ENCODE measurements at places on chromosomes 6 and 20.

DNA sequence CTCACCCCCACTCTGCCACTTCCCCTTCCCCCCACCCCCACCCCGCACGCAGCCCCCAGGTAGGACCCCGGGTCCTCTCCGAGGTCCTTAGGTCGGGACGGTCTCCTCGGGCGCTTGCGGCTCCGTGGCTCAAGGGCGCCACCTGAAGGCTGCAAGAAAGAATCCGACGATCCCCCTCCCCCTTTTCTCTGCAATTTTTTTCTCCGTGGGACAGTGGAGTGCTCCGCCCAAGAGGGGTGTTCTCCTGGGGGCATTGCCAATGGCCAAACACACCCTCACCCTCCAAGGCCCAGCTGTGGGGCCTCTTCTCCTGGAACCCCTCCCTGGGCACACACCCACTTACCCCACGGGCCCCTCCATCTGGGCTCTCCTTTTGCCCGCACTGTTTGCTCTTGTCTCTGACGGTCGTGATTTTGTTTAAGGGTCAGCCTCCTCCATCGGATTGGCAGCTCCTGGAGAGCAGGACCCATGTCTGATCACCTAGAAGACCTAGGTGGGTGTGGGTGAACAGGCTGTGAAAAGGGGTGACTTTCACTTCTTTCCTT is 1.1 kb upstream of the TMEM74B start:
- no peak for DNase-seq

DNA sequence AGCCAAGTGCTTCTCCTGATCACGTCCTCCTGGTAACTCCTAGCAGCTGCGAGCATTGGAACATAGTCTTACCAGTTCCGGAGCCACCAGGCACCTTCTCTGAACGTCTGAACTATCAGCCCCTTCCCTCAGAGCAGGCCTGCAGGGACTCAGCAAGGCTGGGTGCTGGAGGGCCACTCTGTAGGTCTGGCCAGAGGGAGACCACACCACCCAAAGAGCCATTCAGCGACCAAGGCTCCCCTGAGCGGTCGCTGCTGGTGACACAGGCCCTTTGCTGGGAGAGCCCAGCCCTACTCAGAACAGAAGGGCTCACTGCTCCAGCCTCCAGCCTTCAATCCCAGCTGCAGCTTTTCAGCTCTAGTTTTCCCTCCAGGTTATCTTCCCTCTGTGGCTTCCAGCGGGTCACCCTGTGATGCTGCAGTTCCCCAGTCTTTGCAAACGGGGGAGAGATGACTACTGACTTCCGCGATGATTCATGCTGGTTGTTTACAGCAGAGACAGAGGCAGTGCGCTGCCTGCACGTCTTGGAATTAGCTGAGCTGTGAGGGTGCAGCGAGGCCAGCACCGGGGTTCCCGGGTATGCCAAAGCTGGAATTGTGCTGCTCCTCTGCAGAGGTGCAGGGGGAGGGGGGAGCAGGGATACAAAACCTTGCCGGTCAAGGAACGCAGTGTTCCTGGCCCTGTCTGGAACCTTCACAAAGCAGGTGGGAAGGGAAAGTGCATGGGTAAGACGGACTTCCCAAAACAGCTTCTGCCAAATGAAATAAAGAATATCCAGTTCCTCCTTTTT is 161.4 kb downstream of the LY86 start:
- DNase-seq = no peak

- no peak for DNase-seq
These were observed 46.9 kb downstream of the HLA-A start for GRCh38 chr6:29989211-29989610.

GRCh38 chr6:32700391-32701040 is 34.1 kb upstream of the HLA-DQB1 start:
- DNase-seq = no peak

GRCh38 chr20:32363492-32363891 is 5.4 kb downstream of the ASXL1 start:
- no peak for DNase-seq

DNA sequence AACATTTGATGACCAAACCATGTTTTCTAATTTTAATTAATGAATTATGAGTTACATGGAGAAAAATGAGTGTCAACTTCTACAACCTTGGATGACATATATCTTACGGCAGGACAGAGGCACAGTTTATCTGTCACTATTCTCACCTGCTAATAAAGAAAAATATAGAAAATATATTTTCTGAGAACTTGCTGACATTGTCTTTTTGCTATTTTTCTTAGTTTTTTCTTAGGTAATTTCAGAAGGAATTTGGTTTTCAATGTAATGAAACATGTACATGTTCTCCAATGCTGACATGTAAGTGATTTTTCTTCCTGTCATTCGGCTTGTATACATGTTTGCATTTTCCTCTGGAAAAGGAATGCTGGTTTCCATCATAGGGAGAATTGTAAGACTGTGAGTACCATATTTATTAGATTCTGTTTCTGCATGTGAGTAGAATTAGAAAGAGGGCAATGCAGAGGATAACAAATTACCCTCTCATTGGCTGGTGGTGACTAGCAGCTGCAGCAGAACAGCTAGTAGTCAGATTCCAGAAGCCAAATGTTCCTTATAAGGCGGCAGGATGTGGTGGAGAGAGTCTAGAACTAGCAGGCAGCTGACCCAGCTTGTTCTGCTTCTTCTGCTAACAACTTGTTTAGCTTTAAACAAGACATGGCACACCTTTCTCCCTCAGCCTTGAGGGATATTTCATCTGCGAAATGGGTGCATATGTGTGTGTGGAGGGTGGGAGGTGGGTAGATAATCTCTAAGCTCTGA is 132.8 kb upstream of the SPACA1 start:
- DNase-seq = no peak

DNA sequence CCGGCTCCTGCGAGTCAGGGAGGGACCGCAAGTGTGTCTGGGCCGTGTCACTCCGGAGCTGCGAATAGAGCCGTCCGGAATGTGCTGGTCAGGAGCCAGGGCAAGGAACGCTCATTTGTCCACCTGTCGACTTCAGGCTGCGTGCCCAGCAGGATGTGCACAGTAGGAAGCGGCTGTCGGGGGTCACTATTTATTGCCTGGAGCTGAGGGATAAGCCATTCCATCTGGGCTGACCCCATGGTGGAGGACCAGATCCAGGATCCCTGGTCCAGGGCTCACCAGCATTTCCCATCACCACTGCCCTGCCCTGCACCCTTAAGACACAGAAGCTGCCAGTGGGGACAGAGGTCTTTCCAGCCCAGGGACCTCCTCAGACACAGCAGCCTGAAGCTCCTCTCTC is 14.7 kb downstream of the NTSR1 start:
- no peak for DNase-seq

DNA sequence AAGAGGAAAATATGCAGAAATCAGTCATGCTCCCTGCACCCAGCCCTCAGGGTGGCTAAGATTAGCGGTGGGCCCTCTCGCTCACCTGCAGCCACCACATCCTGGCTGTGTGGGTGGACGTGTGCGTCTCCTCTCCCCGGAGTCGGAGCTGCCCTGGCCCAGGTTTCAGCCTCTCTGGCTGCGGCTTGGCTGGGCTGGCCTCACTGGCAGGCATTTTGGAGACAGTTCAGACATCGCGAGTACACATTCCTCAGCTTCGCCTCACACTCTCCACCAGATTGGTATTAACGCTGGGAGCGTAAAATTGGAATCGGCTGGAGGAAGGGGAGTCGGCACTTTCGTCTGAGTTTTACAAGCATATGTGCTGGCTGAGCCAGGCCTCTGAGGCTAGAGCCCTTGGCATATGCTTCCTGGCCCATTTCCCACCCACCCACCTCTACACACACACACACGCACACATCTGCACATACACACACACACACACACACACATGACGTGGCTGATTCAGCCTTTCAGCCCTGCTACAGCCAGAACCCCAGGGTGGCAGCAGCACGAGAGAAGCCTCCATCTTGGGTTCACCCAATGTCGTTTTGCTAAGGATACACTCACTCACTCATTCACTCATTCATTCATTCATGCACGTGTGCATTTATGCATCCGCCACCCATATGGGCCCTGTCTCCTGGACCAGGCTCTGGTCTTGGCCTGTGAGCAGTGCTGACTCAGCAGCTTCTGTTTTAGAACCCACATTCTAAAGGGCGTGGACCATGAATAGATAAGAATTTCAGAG is 42.9 kb downstream of the BCAS4 start:
- no peak for DNase-seq

DNA sequence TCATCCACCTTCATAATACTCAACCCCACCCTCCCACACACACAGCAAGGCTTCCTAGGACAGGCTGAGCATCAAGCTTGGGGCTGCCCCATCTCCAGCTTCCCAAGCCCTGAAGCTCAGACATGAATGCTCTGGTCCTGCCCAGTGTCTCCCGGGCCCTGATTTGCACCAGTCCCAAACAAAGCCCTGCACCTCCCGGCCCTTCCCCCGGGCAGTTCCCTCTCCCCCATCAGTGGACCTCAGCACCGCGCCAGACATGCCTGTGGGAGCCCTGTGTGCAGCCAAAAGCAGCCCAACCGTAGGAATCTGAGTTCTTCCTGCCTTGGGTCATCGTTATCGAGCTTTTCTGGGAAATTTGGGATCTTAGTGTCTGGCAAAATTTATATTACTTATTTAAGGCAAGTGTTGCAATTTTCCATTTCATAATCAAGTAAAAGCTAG is 63.5 kb downstream of the THBS2 start:
- DNase-seq = no peak

DNA sequence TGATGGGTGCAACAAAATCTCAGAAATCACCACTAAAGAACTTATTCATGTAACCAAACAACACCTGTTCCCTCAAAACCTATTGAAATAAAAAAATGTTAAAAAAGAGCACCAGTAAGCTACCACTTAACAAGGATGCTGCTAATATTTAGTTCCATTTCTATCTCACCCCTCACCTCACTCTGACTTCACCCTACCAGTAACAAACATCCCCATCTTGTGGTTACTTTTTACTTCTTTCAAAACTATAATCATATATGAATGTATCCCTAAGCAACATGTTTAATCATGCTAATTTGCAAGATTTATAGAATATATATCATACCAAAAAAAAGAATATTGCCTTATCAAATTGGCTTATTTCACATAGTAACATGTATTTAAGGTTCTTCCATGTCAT is 27.4 kb upstream of the SLC24A3 start:
- DNase-seq = no peak

- no peak for DNase-seq
These were observed 437.8 kb upstream of the ID4 start for GRCh38 chr6:19399406-19399805.

Data from stimulated activated CD8-positive, alpha-beta memory T cell treated with anti-CD3 and anti-CD28 coated beads, Interleukin-7, amount 100 ng/mL, for 1 hour (primary cell).